ENCODE measurements at places on chromosomes 5 and 9.

DNA sequence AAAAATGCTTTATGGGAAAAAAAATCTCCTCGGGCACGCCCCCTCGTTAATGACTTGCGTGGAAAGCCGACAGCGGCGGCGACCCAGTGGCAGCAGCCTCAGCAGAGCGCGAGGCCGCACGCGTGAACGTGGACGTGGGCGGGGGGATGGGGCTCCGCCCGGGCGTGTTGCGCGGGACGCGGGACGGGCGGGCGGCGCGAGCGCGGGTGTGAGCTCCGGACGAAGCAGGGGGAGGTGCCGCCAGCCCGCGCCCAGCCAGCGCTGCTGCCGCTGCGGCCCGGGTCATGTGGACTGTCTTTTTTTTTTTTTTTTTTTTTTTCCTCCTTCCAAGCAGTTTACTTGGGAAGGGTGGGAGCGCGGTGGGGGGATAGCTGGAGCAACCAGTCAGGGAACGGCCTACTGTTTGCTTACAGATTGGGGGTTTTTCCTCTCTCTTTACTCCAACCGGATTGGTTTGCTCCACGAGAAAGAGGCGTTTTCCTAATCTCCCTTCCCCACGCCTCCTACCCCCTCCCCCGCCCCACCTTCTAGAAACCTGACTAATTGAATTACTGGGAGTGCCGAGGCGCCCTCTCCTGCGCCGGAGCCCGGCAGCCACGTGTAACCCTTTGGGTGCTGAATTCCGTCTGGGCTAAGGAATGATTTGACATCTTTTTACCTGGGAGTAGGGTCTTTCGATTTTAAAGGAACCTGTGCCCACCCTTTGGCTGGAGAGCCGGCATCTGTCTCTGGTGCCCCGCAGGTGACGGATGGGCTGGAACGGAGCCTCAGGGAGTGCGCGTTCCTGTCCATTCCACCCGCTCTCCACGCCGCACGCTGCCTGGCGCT lies 1.7 kb upstream of the EFNA5 start:
- DNase-seq: peak; percentile 62

GRCh38 chr5:178204182-178204934 lies at the start of gene HNRNPAB:
HNRNPAB (plus strand) TSS chr5:178204533; CDS start chr5:178204838, 305 bp downstream.
- DNase-seq: peak; percentile 100

DNA sequence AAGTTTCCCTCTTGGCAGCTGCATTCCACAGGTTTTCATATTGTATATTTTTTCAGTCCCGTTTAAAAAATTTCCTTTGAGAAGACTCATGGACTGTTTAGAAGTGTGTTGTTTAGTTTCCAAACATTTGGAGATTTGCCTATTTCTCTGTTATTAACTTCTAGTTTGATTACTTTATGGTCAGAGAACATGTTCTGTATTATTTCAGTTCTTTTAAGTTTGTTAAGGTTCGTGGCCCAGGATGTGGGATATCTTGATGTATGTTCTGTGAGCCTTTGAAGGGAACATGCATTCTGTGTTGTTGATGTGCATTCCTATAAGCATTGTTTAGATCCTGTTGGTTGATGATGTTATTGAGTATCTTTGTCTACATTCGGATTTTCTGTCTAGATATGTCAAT lies 153.6 kb downstream of the CACNA1B start:
- DNase-seq: no peak

DNA sequence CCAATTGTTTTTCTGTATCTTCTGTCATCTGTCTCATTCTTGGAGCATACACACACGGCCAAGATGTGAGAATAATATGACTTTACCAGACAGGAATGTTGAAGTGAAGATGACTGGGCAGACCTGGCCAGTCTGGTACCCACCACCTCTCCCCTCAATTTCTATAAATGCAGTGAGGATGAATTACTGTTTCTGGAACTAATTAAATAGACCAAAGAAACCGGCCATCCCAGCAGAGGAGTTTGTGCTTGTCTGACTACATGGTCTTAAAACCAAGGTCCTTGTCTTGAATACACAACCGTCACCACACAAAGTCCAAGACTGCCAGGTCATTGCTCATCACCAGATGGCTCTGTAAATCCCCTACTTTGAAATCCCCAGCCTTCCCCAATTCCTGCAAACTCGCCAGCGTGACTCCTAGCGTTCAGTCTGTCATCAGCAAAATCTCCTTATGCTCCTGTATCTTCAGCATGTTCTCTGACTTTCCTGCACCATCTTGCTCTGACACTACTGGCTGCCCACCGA lies 147.2 kb downstream of the PDE4D start:
- peak; percentile 55 for DNase-seq

DNA sequence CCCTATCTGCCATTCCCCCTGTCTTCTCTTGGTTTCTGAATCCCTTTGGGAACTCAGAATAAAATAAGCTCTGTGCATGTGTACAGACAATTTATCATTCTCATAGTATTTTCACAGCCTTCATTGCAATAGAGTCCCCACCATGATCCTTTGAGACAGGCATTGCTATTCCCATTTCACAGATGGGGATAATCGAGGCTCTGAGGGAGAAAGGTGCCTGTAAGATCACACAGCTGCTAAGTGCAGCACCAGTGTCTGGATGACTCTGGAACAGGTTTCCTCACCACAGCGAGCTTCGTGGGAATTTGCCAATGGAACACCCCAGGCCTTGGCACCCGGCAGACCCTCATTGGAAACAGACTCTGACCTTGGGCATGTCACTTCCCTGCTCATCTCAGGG lies 293.6 kb downstream of the NSG2 start:
- no peak for DNase-seq

GRCh38 chr9:91012933-91013841 lies 211.6 kb downstream of the SYK start:
- DNase-seq: no peak

DNA sequence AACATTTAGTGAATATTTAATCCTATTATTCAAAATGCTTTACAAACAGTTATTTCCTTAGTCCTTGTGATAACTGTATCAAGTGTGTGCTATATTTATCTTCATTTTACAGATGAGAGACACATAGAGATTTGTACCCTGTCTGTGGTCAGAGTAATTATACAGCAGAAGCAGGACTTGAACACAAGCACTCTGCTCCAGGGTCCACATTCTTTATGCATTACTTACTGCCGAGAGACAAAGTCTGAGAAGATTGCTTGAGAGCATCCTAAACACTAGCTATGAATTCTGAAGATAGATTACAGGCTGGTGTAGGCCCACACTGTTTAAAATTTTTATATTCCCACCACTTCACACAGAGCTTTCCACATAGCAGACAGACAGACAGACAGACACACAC lies 926.1 kb upstream of the DMAC1 start:
- no peak for DNase-seq

DNA sequence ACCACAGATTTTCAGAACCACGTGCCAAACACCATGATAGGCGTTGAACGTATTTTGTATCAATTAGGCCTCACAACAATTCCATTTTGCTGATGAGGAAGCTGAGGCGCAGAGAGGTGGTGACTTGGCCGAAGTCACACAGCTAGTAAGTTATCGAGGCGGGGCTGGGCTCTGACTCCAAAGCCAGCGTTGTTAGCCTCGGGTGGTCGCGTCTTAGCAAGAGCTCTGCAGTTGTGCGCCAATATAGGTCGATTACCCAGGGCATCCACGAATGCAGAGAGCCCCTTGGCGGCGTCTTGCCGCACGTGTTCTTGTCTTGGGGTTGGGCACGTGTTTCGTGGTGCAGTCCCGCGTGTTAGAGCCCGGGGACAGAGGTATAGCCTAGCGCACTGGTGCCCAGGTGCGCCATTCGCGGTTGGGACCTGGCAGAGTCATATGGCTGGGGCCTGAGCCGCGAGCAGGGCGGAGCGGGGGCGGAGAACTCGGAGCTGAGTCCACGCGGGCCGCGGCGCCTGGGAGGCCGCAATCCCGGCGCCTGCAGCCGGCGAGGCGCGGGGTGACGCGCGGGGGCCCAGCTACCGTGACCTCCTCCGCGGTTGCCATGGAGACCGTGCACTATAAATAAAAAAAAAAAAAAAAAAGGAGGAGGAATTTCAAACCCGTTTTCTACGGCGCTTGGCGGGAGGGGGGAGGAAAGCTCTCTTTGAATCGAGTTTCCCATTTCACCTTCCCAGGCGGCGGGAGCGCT lies 62.3 kb downstream of the CXXC5 start:
- DNase-seq: peak; percentile 79

GRCh38 chr5:97231025-97231636 lies 48.1 kb upstream of the RIOK2 start:
- DNase-seq: peak; percentile 63

DNA sequence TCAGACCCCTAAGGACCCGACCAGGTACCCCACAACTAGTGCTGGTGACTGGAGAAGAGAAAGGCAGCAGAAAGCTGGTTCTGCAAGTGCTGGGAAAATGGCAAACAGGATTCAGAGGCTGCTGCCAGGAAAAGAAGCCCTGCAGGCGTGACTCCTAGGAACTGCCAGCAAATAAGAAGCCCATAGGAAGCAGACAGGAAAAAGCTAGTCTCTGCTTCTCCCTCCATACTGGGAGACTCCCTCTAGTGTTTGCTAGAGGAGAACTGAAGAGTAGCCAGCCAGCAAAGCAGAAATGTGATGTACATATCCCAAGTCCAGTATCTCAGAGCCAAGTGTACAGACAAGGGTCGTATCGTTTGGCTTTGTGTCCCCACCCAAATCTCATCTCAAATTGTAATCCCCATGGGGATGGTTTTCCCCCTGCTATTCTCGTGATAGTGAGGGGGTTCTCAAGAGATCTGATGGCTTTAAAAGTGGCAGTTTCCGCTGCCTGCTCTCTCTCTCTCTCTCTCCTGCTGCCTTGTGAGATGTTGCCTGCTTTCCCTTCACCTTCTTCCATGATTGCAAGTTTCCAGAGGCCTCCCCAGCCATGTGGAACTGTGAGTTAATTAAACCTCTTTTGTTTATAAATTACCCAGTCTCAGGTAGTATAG lies 38.1 kb upstream of the TUSC1 start:
- peak; percentile 74 for DNase-seq

GRCh38 chr5:139872851-139873794 lies 77.5 kb downstream of the PSD2 start:
- no peak for DNase-seq

DNA sequence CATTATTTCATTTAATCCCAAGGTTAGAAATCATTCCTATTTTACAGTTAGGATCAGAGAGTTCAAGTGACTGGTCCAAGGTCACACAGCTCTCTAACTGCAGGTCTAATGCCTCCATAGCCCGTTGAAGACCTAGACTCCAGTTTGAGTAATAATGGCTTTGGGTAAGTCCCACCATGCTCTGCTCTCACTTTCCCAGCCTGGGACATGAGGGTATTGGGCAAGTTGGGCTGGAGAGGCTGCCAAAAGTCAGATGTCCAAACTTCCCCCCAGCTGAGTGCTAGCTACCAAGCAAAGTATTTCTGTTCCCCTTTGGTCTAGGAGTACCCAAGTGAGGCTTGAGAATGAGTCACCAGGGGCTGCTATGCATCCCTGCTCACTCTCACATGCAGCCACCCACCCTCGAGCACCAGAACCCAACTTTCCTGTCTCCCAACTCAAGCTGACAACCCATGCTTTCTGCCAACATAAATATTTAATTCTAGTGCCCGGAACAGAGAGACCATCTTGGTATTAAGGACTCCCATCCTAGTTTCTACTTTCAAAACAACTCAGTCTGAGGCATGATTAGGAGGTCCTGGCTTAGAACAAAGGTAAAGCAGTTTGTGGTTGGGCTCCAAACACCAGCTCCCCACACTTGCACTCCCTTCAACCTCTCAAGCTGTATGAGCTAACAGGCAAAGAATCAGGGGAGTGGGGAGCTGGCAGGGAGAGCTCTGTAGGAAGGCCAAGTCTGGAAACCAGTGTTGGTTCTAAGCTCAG lies 236.5 kb upstream of the TRIM32 start:
- no peak for DNase-seq

DNA sequence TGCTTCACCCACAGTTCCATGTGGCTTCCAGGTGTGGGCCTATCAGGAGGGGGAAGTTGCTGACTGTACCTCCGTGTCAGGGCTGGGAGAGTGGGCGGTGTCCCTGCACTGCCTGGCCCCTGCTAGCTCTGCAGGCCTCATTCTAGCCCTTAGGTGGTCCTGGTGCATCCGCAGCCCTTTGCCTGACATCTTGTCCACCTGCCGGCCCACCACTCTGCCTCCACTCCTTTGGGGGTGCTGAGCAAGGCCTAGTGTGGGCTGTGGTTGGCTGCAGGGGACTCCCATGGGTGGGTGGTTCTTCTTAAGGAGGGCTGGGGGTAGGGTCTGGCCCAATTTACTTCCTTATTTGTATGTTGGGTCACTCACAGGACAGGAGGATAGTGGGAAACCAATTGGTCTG lies 66.9 kb downstream of the HSPA4 start:
- no peak for DNase-seq

- peak; percentile 76 for DNase-seq
These were observed 18.7 kb upstream of the TGFBR1 start for GRCh38 chr9:99085949-99086948.

DNA sequence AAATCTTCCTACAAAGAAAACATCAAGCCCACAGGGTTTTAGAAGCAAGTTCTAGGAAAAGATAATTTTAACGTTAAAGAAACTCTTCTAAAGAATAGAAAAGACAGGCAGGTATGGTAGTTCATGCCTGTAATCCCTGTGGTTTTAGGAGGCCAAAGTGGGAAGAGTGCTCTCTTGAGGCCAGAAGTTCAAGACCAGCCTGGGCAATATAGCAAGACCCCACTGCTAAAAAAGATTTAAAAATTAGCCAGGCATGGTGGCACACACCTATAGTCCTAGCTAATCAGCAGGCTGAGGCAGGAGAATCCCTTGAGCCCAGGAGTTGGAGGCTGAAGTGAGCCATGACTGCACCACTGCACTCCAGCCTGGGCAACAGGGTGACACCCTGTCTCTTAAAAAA lies 193.3 kb downstream of the MLLT3 start:
- DNase-seq: no peak

DNA sequence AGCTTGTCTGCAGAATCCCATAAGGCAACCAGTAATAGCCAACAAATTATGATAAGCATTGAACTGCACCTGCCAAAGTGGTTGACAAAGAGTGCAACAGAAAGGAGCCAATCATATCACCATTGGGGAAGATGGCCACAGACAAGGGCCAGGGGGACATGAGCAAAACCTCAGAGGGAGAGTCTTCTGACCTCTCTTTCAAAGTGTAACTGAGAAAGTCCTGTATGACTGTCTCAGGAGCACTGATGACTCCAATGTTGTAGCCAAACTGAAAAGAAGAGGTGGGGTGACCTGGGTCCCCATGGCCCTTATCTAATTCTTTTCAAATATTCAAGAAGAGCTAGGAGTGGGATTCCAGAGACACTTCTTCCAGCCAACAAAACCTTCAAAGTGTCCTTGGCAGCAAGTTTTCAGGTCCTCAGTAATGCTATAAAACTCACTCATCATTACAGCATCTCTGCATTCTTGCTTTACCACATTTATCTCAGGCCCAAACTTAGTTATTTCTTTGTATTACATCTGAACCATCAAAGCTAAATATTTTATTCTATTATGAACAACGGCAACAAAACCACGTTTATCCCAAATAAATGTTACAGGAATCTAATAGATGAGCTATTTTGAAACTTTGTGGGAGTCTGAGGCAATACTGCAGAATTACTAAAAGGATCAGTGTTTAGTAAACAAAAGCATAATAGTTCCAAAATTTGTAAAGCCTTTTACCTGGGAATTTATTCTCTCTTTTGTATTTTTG lies 24.4 kb downstream of the FBLL1 start:
- DNase-seq: no peak

DNA sequence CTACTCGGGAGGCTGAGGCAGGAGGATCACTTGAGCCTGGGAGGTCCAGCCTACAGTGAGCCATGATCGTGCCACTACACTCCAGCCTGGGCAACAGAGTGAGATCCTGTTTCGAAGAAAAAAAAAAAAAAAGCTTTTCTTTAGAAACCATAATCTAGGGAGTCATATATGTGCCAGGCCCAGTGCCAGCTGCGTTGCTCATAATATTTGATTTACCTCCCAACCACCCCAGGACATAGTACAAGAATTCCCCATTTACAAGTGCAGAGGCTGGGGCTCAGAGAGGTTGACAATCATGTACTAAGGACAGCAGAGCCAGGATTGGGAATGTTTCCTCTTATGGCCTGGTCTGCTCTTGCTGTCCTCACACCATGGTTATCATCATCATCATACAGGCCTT lies 25.1 kb upstream of the TRIM14 start:
- no peak for DNase-seq

Data from AG08395 (cell line).